CD4-positive, alpha-beta T cell treated with Interferon gamma for 1 hour (primary cell): ENCODE measurements at places on chromosomes 1 and 21.

GRCh38 chr1:1187938-1188337 lies 14.3 kb downstream of the TTLL10 start:
- DNase-seq: no peak

DNA sequence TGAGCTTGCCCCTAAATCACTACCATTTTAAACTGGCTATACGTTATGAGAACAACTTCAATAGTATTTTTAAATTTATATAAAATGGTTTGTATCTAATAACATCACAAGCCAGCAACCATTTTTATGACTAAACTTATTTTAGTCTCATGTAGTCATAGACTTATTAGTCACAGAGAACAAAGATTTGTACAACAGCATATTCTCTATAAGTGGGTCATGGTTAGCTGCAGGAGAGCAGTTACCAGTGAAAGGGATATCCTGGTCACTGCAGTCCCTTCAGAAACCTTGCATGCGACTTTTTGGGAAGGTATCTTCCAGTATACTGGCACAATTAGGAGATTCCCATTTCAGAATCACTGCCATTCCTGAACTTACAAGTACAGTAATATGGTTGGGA lies 90.0 kb downstream of the HFM1 start:
- DNase-seq: no peak

DNA sequence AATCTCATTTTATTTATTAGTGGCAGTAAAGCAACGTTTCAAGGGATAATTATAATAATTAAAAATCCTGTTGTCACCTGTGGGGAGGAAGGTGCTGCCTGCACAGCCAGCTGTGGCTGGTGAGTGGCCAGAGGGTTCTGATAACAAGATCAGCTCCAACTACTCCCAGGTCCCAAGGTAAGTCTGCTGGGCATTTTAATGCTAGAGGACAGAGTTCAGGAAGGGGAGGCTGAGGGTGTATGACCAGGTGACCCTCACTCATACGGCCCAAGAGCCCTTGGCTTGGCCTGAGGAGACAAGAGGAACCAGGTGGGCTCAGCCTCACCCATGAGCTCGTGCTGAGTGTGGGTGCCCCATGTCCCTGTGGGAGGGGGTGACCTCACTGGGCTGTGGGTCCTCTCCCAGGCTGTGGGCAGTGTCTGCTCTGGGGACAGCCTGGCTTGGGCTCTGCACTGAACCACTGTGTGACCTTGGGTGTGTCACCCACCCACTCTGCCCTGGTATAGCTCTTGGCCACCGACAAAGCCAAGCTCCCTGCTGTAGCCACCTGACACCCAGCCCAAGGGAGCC lies 223.8 kb downstream of the PTPRU start:
- DNase-seq: no peak

GRCh38 chr1:25871086-25871703 lies 4.3 kb downstream of the PAQR7 start:
- no peak for DNase-seq

GRCh38 chr21:43274022-43274945 lies 105.5 kb downstream of the CRYAA start:
- DNase-seq: no peak

- no peak for DNase-seq
Observed at GRCh38 chr21:31482460-31482859, 138.4 kb upstream of the TIAM1 start.

DNA sequence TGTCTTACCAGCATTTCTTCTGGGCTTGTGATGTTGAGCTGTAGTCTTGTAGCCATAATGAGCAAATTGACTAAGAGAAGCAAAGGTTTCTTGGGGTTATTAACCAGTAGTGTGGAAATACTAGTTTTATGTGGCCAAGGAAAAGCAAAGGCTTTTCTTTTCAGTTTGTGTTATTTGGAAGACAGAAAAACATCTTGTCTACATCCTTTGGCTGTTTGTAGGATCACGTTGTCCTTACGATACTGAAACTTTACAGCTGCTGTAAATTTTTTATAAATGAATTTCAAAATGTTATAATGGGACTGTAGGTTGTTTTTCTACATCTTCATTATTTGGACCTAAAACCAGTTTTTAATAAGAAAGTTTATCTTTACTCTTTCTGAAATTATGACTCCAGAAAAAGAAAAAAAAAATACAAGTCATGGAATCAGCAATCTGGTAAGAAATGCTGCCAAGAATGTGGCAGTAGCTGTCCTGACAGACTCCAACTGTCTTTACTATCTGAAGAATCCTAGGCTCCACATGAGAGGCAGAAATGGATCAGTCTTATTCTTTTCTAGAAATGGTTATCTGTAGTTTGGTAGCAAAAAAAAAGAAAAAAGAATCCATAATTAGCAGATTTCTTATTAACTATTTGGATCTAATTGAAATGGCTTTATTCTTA lies 41.6 kb upstream of the QSOX1 start:
- no peak for DNase-seq

GRCh38 chr21:33281096-33281652 lies 15.0 kb downstream of the IL10RB start:
- DNase-seq: no peak

DNA sequence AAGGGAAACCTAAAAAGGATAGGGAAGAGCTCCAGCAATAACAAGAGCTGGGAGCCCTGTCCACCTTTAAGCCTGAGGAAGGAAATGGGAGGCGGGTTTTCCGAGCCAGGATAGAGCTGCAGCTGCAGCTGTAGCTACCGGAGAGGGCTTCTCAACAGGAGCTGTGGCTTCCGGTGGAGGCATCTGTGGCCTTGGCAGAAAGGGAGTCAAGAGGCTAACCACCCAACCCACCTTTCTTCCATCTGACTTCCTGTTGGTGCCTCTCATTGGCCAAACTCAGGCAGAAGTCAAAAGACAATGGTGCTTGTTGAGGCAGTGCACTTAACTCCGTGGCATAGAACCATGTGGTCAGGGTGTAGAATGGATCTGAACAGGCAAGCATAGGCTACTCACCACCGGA lies 313.1 kb upstream of the DAB1 start:
- no peak for DNase-seq

DNA sequence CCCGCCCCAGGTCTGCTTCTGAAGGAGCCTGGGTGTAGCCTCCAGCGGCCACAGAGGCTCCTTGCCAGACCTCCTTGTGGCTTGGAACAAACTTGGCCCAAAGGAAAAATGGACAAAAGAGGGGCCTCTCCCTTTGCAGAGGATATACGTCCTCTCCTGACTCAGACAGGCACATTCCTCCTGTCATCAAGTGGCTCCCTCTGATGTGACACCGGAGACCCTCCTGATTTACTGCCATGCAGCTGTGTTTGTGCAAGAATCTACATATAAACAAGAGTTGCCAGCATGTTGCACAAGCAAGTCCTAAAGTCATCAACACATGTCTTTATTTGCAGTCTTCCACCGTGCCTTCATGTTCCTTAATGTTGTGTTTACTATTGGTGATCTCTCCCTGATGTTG lies 54.1 kb upstream of the F3 start:
- DNase-seq: no peak

DNA sequence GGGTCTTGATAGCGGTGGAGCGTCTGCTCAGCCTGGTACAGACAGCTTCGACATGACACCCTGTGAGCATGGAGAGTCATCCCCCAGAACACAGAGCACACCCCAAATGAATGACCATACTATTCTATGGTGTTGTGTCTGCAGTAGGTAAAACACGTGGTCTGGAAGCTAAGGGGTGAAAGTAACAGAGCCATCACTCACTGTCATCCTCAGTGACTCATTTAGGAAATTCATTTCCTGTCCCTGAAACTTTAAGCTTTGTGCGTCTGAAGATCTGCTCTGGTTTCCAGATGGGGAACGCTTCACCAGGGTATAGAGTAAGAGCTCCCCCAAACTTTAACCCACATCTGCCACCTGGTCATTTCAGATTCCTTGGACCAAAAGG lies 94.8 kb upstream of the DISP3 start:
- no peak for DNase-seq

DNA sequence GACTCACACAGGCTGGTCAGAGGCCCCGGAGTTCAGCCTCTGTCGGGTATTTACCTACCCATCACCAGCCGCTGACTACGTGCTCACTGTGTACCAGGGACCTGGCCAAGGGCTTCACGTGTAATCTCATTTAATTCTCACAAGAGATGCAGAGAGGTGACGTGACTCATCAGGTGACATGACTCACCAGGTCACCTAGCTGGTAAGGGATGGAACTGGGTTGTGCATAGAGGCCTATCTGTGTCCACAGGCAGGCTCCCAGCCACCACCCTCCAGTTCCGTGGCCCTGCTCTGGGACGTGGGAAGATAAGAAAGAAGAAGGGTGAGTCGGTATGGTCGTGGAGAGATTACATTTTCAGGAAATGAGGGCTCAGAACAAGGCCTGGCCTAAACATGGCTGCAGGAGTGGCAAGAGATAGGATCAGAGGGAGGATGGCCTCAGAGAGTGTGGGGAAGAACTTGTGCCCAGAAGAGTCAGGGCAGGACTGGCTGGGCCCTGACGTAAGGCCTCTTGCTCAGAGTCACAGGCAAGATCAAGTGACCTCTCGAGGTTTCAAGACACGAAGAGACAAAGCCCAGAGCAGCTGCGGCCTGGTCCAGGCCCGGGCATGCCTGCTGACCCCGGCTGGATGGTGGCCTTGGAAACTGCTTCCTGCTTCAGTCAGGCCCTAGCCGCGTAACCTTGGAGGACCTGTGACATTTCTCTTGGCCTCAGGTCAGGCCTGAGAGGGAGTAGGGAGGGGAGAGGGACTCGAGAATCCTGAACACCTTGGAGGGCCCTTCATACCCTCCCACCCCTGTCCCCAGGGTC lies 52.7 kb upstream of the WASF2 start:
- no peak for DNase-seq

DNA sequence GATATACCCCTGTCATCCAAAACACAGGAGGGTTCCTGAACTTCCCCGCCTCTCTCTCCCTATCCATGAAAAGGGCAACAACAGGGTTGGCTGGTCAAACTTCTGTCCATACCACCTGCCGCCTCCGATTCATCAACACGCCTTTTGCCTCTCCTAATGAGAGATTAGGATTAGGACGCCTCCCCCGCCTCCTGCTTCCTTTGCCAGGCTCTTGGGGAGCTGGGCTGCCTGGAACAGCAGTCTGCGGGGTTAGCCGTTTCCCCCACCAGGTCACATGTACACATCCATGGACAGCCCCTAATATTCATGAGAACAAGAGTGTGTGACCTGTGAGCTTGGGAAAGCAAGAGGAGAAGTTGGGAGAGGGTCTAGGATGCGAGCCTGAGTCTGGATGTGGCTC lies 2.3 kb upstream of the OPTC start:
- no peak for DNase-seq

- DNase-seq: no peak
Observed at GRCh38 chr1:147223740-147224615, 1.2 kb downstream of the FMO5 start.

GRCh38 chr1:43414634-43415223 lies 25.0 kb downstream of the SZT2 start:
- peak; percentile 51 for DNase-seq

DNA sequence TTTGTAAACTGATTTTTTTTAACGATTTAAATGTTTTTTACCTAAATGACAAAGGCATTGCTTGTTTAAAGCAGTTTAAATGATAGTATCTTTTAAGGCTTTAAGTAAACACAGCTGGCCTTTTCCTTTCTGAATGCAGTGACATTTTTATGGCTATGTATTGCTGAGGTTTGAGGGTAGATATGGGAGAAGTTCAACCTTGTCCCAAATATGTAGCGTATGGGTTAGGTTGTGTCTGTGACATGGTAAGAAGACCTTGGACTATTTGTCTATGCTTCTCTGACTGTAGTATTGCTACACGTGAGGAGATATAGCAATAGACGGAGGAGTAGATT lies 32.5 kb downstream of the PKNOX1 start:
- no peak for DNase-seq

DNA sequence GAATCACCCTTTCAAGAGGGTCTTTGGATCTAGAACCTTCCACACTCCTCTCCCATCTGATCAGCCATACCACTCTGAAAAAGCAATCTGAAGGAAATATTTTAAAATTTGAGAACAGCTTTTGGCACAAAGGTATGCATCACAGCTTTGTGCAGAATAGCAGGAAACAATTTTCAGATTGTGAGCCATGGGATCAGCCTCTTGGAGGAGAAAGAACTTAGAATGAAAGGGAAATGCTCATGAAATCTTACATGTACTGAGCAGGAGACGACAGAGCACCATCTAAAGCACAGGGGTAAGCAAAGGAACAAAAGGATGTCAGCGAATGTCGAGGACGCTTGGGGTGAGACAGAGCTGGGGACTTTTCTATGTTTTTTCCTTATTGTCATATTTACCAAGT lies 54.4 kb downstream of the EDN2 start:
- no peak for DNase-seq

DNA sequence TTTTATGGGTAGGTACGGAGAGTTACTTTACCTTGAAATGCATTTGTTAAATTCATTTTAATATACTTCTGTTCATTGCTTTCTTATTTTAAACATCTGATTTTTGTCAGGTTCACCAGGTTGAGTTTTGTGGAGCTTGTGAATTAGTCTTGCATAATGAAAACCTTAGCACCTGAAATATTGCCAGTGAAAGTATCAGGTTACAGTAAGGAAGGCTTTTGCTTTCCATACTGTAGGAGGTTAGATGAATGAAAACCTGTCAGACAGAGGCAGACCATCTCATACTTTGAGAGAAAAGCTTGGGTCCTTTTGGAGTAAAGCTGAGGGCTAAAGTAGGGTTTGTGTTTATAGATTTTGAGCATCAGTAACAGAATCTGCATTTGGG lies 34.7 kb downstream of the THRAP3 start:
- no peak for DNase-seq

DNA sequence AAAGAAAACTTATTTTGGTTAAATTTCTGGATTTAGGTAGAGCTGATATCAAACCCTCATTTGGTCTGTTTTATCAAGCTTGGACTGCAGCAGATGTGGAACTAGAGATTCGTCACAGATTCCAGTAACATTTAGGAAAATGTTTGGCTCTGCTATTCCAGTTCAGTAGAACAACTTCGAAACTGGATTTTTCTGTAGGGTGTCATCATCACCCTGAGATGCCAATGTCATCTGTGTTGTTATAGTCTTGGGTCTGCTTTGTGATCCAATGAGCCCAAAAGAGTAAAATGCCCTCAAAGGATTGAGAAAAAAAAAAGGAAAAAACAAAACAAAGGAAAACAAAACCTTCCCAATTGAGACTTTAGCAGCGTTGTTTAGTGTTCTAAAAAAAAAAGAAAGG lies 55.4 kb downstream of the LAMC2 start:
- no peak for DNase-seq
